Fibroblast of villous mesenchyme (primary cell): ENCODE measurements at places on chromosomes 5 and 9. TPM values are rescaled to one million over a fixed set of nuclear protein-coding genes. Genes with fewer than 3 reads are reported as not detected.
A peak's percentile ranks its signal among the peaks of the same experiment; 100 is the strongest.

The KIF20A gene
- 30.6 and 60.0 TPM in 2 replicates for total RNA-seq

DNA sequence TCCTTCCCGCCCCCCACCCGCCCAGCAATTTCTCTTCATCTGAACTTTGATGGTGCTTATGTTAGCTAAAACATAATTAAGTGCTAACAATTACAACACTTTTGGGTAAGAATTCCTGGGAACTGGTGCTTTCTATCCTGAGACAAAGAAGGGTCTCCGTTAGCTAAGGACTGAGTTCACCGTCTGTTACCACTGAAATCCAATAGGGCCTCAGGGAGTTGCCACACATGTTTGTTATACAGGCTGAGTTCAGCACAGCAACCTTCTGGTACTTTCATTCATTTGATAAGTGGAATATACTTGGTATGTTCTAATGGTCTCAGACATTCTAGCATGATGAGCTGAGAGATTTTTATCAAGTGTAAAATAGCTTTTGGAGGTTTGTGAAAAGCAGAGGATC lies 437.9 kb downstream of the EFNA5 start:
- DNase-seq = no peak

DNA sequence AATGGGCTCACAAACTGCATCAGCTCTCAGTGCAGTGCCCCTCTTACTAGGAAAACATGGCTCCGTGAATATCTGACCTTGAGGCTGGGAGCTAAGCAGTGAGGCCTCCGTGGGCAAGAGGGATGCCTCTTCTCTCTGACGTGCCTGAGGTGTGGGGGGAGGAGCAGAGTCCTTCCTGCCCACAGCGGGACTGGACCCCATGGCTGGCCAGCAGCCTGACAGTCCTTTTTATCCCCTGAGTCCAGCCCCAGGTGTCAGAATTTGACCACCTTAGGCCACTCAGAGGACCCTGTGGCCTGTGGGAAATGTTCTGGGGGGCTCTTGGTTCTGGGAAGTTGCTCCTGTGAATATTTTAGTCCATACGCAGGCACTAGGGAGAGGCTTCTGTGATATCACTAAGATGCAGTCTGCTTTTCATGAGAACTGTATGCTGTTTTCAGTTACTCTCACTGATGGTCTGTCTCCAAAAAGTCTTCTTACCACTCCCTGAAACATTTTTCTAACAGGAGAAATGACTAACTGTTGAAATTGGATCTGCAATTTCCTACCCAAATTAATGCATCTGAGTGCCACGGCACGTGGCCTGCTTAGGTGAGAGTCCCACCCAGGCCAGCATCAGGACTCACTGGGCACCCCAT lies 23.4 kb downstream of the ANGPTL2 start:
- DNase-seq = no peak

The HBEGF gene
- 7.4 and 9.5 TPM in 2 replicates for total RNA-seq

DNA sequence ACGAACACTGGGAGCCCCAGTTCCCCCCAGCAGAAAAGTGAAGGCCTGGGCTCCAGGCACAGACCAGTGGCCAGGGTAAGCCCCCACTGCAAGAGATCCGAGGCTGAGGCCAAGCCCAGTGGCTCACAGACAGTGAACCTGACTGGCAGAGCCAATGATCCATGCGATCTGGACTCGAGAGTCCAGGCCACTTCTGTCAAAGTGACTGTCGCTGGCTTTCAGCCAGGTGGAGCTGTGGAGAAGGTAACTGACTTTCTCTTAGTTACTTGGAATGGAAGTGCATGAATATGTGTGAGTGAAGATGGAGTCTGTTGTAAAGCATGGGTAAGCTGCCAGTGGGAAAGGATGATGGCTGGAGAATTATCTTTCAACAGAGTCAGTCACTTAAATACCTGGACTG lies 99.7 kb downstream of the GOLPH3 start:
- no peak for DNase-seq

DNA sequence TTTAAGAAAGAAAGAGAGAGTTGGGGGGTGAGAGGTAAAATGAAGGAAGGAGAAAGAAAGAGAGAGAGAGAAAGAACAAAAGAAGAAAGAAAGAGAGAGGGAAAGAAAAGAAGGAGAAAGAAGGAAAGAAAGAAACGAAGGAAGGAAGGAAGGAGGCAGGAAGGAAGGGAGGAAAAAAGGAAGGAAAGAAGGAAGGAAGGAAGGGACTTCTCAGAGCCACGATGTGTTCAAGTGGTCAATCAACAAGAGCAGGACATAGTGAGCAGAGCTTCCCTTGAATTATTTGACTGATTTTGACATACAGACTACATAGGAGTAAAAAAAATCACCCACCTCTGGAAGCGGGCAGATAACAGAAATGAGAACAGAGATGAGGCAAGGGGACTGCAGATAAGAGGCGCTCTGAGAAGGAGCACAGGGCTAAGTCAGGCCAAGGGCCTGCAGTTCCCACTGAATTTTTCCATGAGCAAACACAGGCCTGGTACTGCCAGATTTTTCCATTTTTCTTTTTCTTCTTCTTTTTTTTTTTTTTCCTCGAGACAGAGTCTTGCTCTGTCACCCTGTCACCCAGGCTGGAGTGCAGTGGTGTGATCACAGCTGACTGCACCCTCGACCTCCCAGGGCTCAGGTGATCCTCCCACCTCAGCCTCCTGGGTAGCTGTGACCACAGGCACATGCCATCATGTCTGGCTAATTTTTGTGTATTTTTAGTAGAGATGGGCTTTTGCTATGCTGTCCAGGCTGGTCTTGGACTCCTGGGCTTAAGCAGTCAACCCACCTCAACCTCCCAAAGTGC lies 77.7 kb upstream of the IL17B start:
- DNase-seq = peak; percentile 80

The TLX3 gene
- not detected in 2 replicates for total RNA-seq

The PCDHGA6 gene
- 4.7 and 4.8 TPM in 2 replicates for total RNA-seq

GRCh38 chr9:133990366-133991213 lies 1.5 kb downstream of the VAV2 start:
- peak; percentile 83 for DNase-seq

The PKD2L2 gene
- total RNA-seq = not detected in 2 replicates

The ECSCR gene
- total RNA-seq = not detected in 2 replicates

The HDAC3 gene
- 49.0 and 53.5 TPM in 2 replicates for total RNA-seq

- no peak for DNase-seq
These were observed 1.7 kb upstream of the LTC4S start for GRCh38 chr5:179791881-179792611.

- DNase-seq = no peak
These were observed 7.9 kb downstream of the TXNDC8 start for GRCh38 chr9:110329639-110330230.

GRCh38 chr9:92160786-92161185 lies 45.6 kb upstream of the SPTLC1 start:
- no peak for DNase-seq

The CTSV gene
- 0.32 and 0.43 TPM in 2 replicates for total RNA-seq

DNA sequence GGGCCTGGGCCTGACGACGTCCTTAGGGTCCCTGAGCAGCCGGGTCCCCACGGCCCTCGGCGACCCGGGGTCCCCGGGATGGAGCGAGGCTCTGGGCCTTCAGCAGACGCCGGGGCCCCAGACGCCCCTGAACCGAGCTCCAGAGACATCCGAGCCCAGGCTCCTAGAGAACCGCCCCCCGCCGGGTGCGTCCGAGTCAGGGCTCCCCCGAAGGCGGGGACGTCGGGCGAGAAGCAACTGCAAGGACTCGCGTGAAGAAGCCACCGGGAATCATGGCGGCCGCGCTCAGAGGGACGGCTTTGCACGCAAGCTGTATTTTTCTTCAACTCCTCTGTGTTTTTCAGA lies 25.5 kb downstream of the IRX4 start:
- DNase-seq = no peak

The RMND5B gene
- 22.0 and 22.9 TPM in 2 replicates for total RNA-seq

DNA sequence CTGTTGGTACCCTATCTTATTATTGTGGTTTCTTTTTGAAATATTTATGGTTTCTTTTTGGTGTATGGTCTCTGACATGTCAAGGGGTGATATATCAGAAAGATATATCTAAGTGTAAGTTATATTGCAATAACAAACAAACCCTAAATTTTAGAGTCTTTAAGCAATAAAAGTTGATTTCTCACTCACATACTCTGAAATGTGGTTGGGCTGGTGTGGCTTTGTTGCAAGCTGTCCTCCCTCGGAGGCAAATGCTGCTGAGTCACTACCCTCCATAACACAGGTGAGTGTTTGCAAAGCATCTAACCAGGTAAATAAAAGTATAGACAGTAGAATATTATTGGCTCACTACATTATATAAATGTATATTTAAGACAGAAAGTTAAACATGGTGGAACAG lies 253.2 kb downstream of the CDH18 start:
- no peak for DNase-seq

The MYORG gene
- 0.64 and 1.3 TPM in 2 replicates for total RNA-seq

GRCh38 chr5:102153003-102153759 lies 142.9 kb downstream of the SLCO4C1 start:
- no peak for DNase-seq

DNA sequence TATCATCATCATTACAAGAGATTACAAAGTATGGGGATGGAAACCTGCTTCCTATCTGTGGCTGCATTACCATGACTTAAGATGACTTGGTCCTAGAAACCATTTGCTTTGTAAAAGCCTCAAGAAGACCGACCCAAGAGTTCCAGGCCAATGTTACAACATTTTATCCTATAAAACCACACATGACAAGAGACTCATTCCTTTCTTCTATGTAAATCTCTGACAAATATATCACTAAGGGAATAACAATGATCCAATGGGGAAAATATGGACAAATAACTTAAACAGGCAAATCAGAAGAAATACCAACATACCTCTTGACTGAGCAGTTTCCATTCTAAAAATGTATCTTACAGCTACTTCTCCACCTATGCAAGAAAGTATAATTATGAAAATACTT lies 44.3 kb upstream of the VPS13A start:
- DNase-seq = no peak

GRCh38 chr9:13213337-13213736 lies 66.2 kb downstream of the MPDZ start:
- DNase-seq = peak; percentile 48

- no peak for DNase-seq
These were observed 542.1 kb downstream of the IRX1 start for GRCh38 chr5:4137781-4138180.

The ORM2 gene
- total RNA-seq = not detected in 2 replicates

- no peak for DNase-seq
These were observed 102.5 kb upstream of the SH3GL2 start for GRCh38 chr9:17476401-17476800.
